ENCODE measurements at places on chromosomes 3 and 15.

DNA sequence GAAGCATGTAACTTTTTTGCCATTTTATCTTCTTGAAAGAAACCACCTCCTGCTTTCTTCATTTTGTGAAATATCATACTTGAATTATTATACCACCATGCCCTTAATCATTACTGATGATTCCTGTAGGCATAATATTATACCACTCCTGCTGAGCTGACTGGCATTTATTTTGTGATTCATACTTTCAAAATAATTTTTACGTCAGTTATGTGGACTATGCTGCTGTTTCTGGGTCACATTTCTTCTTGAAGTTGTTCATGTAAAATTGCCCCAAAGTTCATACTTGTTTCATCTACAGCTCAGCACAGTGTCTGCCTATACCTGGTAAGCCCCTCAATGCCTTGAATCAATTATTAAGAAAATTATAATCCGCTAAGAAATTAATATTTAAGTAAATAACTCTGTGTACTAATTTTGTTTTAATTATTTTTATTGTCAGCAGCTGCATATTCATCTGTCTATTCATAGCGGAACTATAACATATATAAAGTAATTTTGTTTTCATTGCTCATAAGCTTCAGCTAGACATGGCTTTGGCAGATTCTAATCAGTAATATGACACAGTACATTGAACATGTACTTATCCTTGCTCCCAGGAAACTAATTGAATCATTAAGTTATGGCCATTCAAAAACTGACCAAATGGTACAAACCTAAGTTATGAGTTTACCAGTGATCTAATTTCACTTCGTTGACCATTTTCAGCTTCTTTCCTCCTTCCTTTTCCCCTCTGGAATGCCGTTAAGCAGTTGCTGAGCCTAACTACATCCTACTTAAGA, 160.0 kb downstream of the NAALADL2 start:
- no peak for DNase-seq

- DNase-seq = no peak
Measured at GRCh38 chr3:128973988-128974564, 19.8 kb downstream of the CFAP92 start.

GRCh38 chr3:30443756-30444673, 162.4 kb upstream of the TGFBR2 start:
- DNase-seq = no peak

DNA sequence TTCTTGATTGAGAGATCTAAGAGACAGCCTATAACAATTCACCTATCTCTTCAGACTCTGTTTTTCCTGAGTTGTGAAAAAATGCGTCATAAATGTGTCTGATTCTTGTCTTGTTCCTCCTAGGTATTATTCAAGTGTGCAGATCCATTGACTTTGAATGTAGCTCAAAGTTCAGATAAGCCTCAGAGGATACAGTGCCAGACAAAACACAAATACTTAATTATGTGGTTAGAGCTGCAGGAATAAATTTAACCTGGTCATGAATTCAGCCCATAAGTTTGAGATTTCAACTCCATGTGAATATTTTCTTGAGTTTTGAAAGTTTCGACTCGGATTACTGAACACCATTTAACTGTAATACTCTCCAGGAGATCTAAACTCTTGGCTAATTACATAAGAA, 174.0 kb downstream of the ECT2 start:
- DNase-seq = no peak

DNA sequence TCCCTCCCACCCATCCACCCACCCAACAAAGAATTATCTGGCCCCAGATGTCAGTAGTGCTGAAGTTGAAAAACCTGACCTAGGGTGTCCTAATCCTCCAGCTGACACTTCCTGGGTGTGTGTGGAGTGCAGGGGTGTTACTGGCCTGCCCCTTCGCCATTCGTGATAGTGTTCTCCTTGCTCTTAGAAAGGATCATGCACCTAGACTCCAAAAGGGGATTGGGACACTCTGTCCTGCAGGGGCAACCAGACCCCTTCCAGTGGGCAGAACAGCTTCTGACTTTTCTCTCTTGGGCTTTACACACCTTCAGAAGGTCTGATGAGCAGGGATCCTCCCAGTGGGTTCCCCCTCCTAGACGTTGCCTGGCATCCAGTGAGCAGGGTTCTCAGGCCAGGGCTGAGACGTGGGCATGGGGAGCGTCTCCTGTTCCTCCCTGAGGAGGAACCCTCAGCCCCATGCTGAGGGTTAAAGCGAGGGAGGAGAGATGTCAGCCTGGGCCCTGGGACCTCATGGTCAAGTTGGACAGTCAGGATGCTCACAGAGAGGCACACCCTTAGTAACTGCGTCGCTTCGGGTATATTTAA, 75.0 kb downstream of the AAGAB start:
- DNase-seq = no peak

DNA sequence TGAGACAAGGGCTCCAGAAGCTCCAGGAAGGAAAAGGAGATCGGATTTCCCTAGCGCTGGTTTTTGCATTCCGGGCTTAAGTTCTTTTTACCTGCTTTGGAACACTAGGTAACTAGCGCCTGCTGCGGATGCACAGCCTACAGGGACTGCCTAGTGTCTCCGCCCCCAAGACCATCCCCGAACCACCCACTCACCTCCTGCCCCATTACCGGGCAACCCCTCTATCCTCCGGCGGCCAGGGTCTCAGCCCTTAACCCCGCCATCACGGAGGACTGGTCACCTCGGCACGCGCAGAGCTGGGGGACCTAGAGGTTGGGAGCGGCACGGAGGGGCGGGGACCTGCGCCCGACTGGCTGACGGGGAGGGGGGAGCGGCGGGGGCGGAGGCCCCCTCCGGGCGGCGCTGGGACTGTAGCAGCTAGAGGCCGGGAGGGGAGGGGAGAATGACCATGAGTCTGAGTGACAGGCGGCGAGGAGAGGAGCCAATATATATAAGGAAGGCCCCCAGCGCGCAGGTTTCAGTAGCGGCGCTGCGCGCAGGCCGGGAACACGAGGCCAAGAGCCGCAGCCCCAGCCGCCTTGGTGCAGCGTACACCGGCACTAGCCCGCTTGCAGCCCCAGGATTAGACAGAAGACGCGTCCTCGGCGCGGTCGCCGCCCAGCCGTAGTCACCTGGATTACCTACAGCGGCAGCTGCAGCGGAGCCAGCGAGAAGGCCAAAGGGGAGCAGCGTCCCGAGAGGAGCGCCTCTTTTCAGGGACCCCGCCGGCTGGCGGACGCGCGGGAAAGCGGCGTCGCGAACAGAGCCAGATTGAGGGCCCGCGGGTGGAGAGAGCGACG, at the start of gene DLL4:
Gene DLL4, plus strand, starts transcription at position 520 of the 839 bp plus-strand sequence. CDS start 329 bp downstream, outside the sequence.
- DNase-seq = no peak

Measured in AG09319 (cell line).